Adrenal gland (tissue), 19 donors: ENCODE measurements at places on chromosomes 12 and 14. TPM values are rescaled to one million over a fixed set of nuclear protein-coding genes. Genes with fewer than 3 reads are reported as not detected.

CIDEB gene
- 73.7 TPM for polyA plus RNA-seq

TAPBPL gene
- 26.5 TPM for polyA plus RNA-seq

VEZT gene
- polyA plus RNA-seq: 34.8 TPM

PMEL gene
- 1.0 TPM for polyA plus RNA-seq

SLC38A4 gene
- polyA plus RNA-seq: 0.40 TPM

PLCZ1 gene
- not detected for polyA plus RNA-seq

TCL1B gene
- 0.13 TPM for polyA plus RNA-seq

CYP27B1 gene
- 3.5 TPM for polyA plus RNA-seq

PRR4 gene
- 14.9 TPM for polyA plus RNA-seq

ALX1 gene
- polyA plus RNA-seq: not detected

TRIM9 gene
- 2.3 TPM for polyA plus RNA-seq

RTL1 gene
- polyA plus RNA-seq: 2.6 TPM
